ENCODE measurements at places on chromosomes 1 and 21. TPM values are rescaled to one million over a fixed set of nuclear protein-coding genes. Genes with fewer than 3 reads are reported as not detected.

LYPD8 gene
- total RNA-seq, result not detected

LELP1 gene
- total RNA-seq, result not detected

COQ8A gene
- total RNA-seq, result 32.7 TPM

SYT2 gene
- not detected for total RNA-seq

SLC25A24 gene
- total RNA-seq, result 25.6 TPM

GPR52 gene
- total RNA-seq, result 4.7 TPM

KRTAP19-1 gene
- total RNA-seq, result not detected

SLC35A3 gene
- total RNA-seq, result 20.2 TPM

GBP3 gene
- 42.1 TPM for total RNA-seq

IFNLR1 gene
- 1.6 TPM for total RNA-seq

TPM3 gene
- total RNA-seq, result 706 TPM

TRIM17 gene
- total RNA-seq, result 1.8 TPM

MYBPHL gene
- total RNA-seq, result not detected

SUSD4 gene
- 0.24 TPM for total RNA-seq

CNKSR1 gene
- total RNA-seq, result 3.9 TPM

GBP5 gene
- 845 TPM for total RNA-seq

PEAR1 gene
- 0.12 TPM for total RNA-seq

SPRR2E gene
- total RNA-seq, result not detected

GPR37L1 gene
- total RNA-seq, result not detected

ZNF593OS gene
- not detected for total RNA-seq

BCL2L15 gene
- 5.5 TPM for total RNA-seq

LHX4 gene
- not detected for total RNA-seq

FALEC gene
- not detected for total RNA-seq

ZC3H12A gene
- total RNA-seq, result 58.3 TPM

TRAPPC3 gene
- total RNA-seq, result 62.8 TPM

C1orf21 gene
- total RNA-seq, result 5.8 TPM

FLVCR1 gene
- total RNA-seq, result 13.3 TPM

MARK1 gene
- total RNA-seq, result not detected

MAP10 gene
- total RNA-seq, result 4.5 TPM

OPRD1 gene
- total RNA-seq, result not detected

DIP2A gene
- total RNA-seq, result 54.9 TPM

SLC45A1 gene
- 0.20 TPM for total RNA-seq

FMOD gene
- 0.39 TPM for total RNA-seq

NBPF11 gene
- 15.1 TPM for total RNA-seq

SH3D21 gene
- total RNA-seq, result 7.2 TPM

FABP3 gene
- not detected for total RNA-seq

IRF6 gene
- 0.15 TPM for total RNA-seq

FCRL1 gene
- total RNA-seq, result not detected

RSBN1 gene
- total RNA-seq, result 23.6 TPM

Data from T-helper 1 cell treated with Interleukin-12 subunit alpha and Interleukin-12 subunit beta and Interleukin-4 antibody, amounts not matched to agents 30 ng/mL and 1 ng/mL, for 36 hours (primary cell).